Stimulated activated naive CD8-positive, alpha-beta T cell treated with anti-CD3 and anti-CD28 coated beads, Interleukin-15, Interleukin-2, amounts not matched to agents 100 U/mL and 50 U/mL, for 24 hours (primary cell): ENCODE measurements at places on chromosomes 7 and 10.

DNA sequence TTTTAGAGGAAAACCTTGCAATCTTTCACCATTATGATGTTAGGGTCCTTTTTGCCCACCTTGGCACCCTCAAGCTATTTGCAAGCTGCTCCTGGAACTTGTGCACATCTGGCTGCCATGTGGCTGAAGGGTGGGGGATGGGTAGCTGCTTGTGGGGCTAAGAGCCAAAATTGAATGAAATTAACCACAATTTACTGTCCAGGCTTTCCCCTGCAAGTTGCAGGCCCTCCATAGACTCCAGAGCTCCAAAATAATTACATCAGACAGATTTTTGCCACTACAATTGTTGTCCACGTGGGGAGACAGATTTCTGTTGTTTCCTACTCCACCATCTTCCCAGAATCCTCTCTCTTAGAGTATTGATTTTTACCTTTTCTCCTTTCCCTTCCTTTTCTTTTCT is 19.1 kb downstream of the PI4K2A start:
- DNase-seq = no peak

DNA sequence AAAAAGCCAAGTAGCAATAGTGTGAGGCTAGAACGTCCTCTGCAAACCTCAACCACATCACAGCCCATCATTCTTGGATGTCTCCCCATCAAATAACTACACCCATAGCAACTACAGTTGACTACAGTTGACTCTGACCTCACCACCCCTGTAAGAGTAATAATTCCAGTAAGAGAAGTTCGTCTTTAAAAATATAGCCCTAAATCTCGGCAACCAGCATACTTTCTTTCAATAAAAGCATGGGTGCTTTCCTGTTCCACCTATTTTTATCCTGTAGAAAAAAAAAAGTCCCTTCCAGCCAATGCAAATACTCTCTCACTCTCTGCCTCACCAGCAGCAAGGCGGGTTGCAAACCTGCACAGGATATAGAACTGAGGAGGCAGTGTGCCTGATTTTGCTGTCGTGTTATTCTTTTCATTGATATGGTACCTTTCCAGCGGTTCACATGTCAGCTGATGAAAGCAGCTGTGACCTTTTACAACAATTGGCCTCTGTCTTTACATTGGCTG is 187.5 kb upstream of the NFE2L3 start:
- DNase-seq = no peak

GRCh38 chr10:44395396-44395795 is 10.5 kb upstream of the CXCL12 start:
- DNase-seq = no peak

GRCh38 chr7:26200038-26200443 is 505 bp downstream of the HNRNPA2B1 start:
- peak; percentile 83 for DNase-seq
